HFFc6 (cell line): ENCODE measurements at places on chromosomes 12 and 14. TPM values are rescaled to one million over a fixed set of nuclear protein-coding genes. Genes with fewer than 3 reads are reported as not detected.

DNA sequence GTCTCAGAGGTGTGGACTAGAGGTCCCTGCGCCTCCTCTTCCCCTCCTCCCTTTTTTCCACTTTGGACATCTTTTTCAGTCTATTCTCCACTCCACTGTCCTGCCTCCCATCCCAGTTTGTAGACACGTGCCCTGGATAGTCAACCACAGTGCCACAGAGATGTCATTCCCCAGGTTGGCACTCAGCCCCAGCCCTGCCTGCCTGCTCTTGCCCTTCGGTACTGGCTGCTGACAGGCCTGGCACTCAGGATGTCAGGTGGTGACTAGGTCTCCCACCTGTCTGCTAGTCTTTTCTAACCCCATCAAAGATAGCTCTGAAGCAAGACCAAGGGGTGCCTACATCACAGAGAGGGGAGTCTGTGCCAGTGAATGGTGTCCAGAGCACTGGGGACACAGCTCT lies 15.8 kb downstream of the KRT71 start:
- peaks cover 14% of the 10 kb centered on the region for H3K4me1 ChIP-seq
- no peak for DNase-seq
- H3K4me3 ChIP-seq = no peak overlapping the region

SUPT16H gene
- total RNA-seq = 67.9 to 84.1 TPM (median 80.5 TPM) in 3 replicates

DNA sequence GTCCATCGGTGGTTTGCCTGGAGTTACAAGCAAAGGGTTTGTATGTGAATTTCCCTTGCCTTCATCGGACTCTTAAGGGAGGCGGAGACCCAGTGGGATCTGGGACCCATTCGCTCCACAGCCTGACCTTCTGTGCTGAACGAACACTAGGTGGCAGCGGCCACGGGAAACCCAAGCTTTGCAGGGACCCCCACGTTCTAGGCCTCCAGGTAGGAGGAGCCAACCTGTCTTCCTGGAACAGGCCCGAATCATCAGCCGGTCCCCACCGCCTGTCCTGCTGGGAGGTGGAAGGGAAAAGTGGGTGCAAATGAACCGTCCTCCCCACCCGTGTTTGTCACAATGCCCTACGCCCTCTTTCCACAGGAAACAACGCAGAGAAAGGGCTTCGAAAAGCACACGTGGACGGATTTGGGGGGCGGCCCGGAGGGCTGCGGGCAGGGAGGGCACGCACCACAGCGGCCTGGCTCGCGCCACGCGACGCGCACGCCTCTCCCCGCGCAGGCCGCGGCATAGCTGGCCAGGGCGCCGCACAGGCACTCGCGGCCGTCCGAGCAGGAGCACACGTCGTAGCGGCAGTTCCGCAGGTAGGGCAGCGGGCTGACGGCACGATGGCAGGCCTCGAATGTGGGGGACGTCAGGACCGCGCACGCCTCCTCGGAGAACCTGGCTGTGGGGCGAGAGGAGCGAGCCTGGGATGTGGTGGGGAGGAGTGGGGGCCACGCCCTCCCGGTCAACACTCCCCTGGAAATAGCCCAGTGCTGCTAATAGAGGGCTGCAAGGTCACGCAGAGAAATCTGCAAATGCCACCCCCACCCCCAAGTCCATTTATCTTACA lies 67.8 kb downstream of the VWF start:
- peaks cover 27% of the 10 kb centered on the region for H3K4me1 ChIP-seq
- no peak overlapping the region for H3K4me3 ChIP-seq
- H3K36me3 ChIP-seq = no peaks in the 10 kb centered on the region
- H3K27ac ChIP-seq = no peak overlapping the region

FAM181A gene
- total RNA-seq = not detected in 3 replicates

DNA sequence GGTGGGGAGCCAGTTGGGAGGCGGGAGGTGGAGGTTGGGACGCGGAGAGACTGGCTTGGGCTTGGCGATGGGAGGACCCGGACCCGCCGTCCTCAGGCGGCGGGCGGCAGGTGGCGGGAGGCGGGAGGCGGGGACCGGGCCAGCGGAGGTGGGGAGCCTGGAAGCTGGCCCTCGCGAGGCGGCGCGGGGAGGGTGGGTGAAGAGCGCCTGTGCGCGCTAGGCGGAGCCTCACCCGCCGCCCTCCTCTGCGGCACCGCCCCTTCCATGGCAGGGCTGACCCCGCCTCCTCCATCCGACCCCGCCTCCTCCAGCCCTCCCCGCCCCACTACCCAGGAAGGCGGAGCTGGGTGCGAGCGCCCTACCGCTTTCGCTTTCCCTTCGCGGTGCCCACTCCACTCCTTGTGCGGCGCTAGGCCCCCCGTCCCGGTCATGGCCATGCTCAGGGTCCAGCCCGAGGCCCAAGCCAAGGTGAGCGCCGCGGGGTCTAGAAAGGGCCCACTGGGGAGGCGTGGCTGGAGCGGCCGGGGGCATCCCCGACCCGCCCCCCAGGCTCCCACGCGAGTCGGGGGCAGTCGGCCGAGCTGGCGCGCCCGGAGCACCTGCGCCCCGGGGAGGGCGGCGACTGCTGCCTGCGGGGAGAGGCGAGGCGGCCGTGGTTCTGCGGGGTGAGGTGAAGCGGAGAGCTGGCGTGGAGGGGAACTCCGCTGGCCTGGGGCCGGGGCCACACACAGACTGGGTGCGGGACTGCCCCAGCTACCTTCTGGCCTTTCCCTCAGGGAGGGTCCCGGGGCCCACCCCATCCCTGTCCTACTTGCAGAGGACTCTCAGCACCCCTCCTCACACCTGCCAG lies at the start of gene PSME1:
PSME1 (plus strand) TSS at position 361 of the 850 bp plus-strand sequence; CDS start at position 430, 69 bp downstream.
- peaks cover 8% of the 10 kb centered on the region for H3K27me3 ChIP-seq
- peaks cover 29% of the 10 kb centered on the region for H3K36me3 ChIP-seq
- peak within 1 kb of the TSS; percentile 78 for H3K27ac ChIP-seq
